ENCODE measurements at places on chromosomes 6 and 20.

DNA sequence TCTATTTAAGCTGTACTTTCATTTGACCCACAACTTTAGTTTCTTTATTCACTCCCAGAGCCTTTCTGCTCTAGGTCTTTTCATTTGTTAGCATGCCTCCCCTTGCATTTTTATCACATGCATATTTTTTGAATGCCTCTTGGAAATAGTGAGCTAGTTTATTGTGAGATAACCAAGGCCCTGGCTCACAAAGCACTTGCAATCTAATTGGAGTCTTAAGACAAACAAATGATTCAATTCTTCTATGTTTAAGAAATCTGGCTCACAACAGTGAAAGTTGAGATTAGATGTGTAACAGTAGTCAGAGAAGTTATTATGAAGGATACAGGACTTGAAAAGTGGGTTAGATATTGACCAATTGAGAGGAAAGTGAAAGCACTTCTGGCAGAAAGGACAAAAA lies 173.4 kb downstream of the MOXD1 start:
- no peak overlapping the region for H3K27ac ChIP-seq
- H3K4me3 ChIP-seq = no peak overlapping the region
- no peaks in the 10 kb centered on the region for H3K36me3 ChIP-seq
- H3K27me3 ChIP-seq = no peaks in the 10 kb centered on the region
- H3K4me1 ChIP-seq = no peaks in the 10 kb centered on the region

DNA sequence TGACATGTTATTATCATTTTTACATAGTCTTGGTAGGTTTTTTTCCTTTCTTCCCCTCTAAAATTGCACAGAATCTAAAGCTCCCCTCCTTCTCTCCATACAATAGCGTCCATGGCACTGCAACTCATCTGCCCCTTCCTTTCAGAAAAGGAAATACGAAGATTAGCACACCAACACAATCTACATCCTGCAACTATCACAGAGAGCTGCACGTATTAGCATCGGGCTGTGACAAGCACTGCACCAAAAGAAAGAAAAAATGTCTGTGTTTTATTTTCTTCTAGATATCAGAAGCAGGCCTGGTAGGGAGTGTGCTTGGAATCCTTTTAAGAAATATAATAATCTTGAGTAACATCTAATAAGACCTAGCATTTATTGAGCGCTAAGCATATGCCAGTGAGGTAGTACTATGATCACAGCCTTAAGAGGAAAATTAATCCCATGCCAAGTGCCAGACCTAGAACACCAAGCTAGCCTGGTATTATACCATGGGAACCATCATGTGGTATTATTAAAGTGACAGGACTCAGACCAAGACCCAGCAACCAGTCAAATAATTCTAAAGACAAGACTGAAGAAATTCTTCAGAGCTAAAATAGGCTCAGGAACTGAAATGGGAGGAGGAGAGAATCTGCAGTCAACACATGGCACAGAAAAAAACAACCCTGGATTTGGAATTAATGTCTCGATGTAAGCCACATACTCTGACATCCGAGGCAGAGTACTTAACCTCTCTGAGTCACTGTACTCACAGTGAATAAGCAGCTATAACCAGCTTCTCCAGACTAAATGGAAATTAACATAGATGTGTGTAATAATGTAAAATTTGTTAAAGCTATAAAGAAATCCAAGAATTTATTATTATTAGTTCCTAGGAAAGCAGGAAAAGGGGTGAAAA lies 124.3 kb downstream of the IPCEF1 start:
- H3K4me1 ChIP-seq = no peaks in the 10 kb centered on the region
- H3K4me3 ChIP-seq = no peak overlapping the region
- no peaks in the 10 kb centered on the region for H3K36me3 ChIP-seq
- H3K27ac ChIP-seq = no peak overlapping the region
- H3K27me3 ChIP-seq = no peaks in the 10 kb centered on the region

DNA sequence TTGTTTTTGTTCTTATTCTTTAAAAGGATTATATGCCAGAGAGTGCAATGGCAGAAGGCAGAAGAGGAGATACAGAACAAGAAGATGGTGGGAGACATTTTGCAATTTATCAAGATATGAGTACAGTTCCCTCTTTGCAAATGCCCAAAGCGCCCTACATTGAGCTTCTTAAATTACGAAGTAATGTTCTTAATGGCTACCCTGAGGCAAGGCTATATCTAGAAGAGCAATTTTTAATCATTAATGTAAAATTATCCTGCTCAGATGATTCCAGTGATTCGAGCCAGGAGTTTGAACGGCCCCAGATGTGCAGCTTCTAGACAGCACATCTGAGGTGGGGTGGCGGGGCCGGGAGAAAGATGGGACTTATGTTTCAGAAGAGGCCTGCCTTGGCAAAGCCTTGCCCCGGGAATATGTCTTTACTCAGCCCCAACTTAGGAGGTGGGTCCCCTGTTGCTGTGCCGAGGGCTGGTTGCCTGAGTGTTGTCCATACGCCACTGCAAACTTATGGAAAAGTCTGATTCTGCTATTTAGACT lies 84.9 kb upstream of the MLN start:
- no peak for DNase-seq
- H3K4me3 ChIP-seq = no peak overlapping the region
- no peak overlapping the region for H3K27ac ChIP-seq

DNA sequence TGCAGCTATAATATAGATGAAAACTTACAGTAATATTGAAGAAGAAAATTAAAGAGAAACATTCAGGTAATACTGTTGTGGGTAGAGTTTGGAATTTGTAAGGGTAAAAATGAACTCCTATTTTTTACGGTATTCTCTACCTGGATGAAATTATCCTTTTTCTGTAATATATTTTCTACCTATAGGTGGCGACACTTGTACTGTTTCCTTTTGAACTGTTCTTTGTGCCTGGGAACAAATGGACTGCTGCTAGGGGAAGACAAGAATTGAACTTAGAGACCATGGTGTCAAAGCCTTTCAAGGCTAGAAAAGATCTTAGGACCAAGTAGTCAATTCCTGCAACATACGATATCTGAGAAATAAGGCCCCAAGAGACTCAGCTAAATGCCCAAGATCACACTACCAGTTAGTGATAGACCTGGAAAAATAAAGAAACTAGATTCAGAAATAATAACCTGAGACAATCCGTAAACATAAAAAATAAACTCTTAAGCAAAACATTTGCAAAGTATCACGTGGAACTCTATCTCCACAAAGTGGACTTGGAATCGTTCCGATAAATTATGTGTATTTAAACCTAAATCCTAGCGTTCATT lies 383.8 kb downstream of the TFAP2A start:
- no peaks in the 10 kb centered on the region for H3K27me3 ChIP-seq
- no peak overlapping the region for H3K27ac ChIP-seq
- H3K4me3 ChIP-seq = no peak overlapping the region
- H3K36me3 ChIP-seq = no peaks in the 10 kb centered on the region

DNA sequence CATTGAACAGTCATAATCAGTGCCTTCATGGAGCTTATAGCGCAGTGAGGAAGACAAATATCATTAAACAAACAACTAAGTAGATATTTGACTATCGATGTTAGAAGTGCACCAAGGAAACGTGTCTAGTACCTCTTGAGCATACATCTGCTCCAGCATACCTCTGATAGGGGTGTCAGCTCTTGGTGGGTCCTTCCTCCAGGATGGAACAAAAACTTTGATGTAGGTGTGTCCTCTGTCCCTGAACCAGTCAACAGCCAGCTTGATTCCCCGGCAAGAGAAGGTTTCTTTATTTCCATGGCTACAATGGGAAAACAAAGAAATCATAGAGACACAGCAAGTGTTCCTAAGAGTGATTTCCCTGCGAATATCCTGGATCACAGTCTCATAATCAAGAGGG lies 23.1 kb downstream of the ZC3H12D start:
- H3K27ac ChIP-seq = no peak overlapping the region
- no peaks in the 10 kb centered on the region for H3K4me1 ChIP-seq
- no peak for DNase-seq
- H3K4me3 ChIP-seq = no peak overlapping the region

DNA sequence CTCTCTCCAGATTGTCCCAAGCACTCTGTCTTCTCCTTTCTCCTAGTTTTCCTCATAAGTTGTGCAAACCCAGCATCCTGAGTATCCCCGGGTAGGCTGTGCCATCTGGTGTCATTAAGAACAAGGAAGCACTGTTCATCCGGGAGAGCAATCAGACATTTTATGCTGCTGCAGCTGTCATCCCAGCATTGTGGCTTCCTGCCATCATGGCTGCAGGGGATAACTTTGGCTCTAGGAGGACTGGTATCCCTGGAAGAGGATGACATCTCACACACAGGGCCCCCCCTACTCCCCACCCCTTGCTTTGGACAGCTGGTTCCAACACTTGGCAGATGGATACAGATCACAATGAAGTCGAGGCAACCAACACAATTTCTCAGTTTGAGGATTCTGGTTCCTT lies 1195.1 kb upstream of the MAP3K7 start:
- no peak overlapping the region for H3K27ac ChIP-seq
- H3K27me3 ChIP-seq = no peaks in the 10 kb centered on the region
- H3K4me3 ChIP-seq = no peak overlapping the region
- no peaks in the 10 kb centered on the region for H3K36me3 ChIP-seq

DNA sequence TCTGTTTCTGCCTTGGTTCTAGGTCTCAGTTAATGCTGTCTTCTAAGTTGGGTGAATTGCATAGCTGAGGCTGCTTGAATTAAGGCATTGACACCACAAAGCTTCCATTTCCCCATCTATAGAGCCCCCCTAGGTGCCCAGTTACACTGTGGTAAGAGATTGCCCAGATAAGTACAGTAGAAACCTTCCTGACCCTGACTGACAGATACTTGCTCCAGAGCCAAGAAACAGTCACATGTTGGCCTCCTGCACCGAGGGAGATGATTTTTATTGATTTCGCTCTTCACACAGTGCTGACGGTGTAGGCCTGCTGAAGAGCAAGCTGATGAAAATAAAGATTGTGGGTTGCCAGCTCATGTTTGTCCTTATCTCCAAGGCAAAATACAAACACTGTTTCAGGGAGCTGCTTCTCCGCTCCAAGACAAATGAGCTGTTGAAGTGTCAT lies 67.9 kb downstream of the TRMT11 start:
- H3K27ac ChIP-seq = peak overlapping the region; percentile 25
- DNase-seq = peak; percentile 25
- no peak overlapping the region for H3K4me3 ChIP-seq
- H3K4me1 ChIP-seq = no peaks in the 10 kb centered on the region

- H3K4me1 ChIP-seq = no peaks in the 10 kb centered on the region
- no peaks in the 10 kb centered on the region for H3K36me3 ChIP-seq
- DNase-seq = no peak
- no peak overlapping the region for H3K4me3 ChIP-seq
- H3K27ac ChIP-seq = no peak overlapping the region
These were observed 207.4 kb downstream of the SOX4 start for GRCh38 chr6:21800948-21801438.

DNA sequence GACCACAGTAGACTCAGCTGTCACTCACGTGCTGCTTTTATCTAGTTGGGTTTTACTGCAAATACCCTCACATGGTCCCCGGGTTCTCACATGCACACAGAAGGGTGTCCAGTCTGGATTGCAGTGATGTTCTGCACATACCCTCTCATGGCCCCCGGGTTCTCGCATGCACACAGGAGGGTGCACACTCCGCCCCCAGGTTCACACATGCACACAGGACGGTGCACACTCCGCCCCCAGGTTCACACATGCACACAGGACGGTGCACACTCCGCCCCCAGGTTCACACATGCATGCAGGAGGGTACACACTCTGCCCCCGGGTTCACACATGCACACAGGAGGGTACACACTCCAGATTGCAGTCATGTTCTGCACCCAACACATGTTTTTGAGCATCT lies 224.3 kb downstream of the ERMARD start:
- H3K36me3 ChIP-seq = no peaks in the 10 kb centered on the region
- DNase-seq = no peak
- H3K4me3 ChIP-seq = no peak overlapping the region
- no peaks in the 10 kb centered on the region for H3K4me1 ChIP-seq

- H3K4me3 ChIP-seq = no peak overlapping the region
- H3K36me3 ChIP-seq = no peaks in the 10 kb centered on the region
- DNase-seq = no peak
- no peaks in the 10 kb centered on the region for H3K4me1 ChIP-seq
- H3K27me3 ChIP-seq = no peaks in the 10 kb centered on the region
These were observed 130.4 kb downstream of the TNFRSF21 start for GRCh38 chr6:47179286-47179685.

Measured in pancreas (tissue), 10 donors.